ENCODE measurements at places on chromosomes 5 and 9.

DNA sequence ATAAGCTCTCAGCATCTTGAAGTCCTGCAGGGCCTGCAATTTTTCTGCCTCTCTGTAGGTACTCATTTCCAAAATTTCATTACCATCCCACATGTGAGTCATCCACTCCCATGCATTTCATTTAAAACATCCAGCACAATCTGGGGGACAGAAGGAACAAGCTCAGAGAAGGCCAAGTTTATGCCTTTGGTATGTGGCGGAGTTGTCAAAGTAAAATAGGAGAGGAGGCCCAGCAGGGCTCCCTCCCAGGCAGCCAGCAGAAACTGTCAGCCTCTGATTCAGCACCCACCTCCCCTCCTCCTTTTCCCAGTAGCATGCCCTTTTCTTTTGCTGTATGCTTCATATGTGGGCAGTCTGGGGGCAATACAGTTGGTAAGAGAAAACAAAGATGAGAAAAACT, 126.4 kb upstream of the ZNF366 start:
- H3K27me3 ChIP-seq = no peaks in the 10 kb centered on the region
- DNase-seq = no peak
- H3K27ac ChIP-seq = no peak overlapping the region
- H3K4me3 ChIP-seq = no peak overlapping the region
- no peaks in the 10 kb centered on the region for H3K36me3 ChIP-seq
- no peaks in the 10 kb centered on the region for H3K4me1 ChIP-seq

DNA sequence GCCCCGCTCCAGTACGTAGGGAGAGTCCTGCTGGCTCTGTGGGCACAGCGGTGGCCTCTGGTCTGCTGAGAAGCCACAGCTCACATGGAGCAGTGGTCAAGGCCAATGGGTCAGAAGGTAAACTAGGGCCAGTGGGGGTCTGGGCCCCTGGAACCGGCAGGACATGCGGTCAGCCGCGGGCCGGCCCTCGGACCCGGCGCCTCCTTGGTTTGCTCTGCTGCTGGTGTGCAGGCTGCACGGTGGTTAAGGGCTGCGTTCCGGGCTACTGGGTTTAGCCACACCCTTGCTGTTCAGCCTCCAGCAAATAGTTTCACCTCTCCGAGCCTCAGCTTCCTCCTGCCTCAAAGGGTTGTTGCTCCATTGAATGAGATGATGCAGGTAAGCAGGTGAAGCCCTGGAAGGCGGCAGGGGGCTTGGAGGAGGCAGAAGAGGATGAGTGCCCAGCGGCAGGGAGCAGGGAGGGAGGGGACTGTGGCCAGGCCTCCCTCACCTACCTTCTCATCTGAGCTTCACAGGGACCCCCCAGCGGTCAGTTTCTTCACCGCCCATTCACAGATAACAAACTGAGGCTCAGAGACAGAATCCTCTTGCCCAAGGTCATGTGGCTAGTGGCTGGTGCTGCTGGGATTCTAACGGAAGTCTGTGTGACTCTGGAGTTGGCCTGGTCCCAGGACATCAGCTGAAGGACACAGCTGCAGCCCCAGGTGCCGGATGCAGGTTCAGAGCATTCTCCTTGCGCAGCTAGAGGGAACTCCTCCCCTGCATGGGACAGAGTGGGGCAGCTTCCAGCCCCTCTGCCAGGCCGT, 3.7 kb upstream of the COL5A1 start:
- no peaks in the 10 kb centered on the region for H3K36me3 ChIP-seq
- no peak overlapping the region for H3K27ac ChIP-seq
- H3K27me3 ChIP-seq = no peaks in the 10 kb centered on the region
- no peak overlapping the region for H3K4me3 ChIP-seq
- DNase-seq = no peak

DNA sequence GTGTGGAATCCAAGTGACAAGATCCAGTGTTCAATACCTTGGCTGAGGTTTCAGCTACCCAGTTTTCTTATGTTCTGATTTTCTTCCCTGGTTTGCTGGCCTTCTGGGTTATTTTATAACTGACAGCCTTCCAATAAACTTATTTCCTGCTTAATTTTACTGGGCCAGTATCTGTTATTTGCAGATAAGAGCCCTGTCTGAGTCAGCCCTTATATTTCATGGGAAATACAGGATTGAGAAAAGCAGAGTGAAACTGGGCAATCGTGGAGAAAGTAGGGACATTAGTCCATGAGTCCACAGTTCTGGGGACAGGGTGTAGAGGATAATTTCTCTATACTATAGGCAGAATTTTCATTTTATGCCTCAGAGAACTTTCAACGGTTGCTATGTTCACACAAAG, 32.3 kb downstream of the TMEM167A start:
- no peak for DNase-seq
- H3K4me3 ChIP-seq = no peak overlapping the region
- no peaks in the 10 kb centered on the region for H3K36me3 ChIP-seq
- H3K4me1 ChIP-seq = no peaks in the 10 kb centered on the region

GRCh38 chr5:136006164-136006563, 22.6 kb upstream of the TGFBI start:
- H3K36me3 ChIP-seq = no peaks in the 10 kb centered on the region
- H3K4me3 ChIP-seq = no peak overlapping the region
- no peaks in the 10 kb centered on the region for H3K27me3 ChIP-seq
- no peak overlapping the region for H3K27ac ChIP-seq
- no peak for DNase-seq

GRCh38 chr5:33474931-33475499, 34.2 kb downstream of the TARS1 start:
- H3K36me3 ChIP-seq = peaks cover 12% of the 10 kb centered on the region
- H3K27ac ChIP-seq = no peak overlapping the region
- no peak overlapping the region for H3K4me3 ChIP-seq
- DNase-seq = no peak
- no peaks in the 10 kb centered on the region for H3K4me1 ChIP-seq

DNA sequence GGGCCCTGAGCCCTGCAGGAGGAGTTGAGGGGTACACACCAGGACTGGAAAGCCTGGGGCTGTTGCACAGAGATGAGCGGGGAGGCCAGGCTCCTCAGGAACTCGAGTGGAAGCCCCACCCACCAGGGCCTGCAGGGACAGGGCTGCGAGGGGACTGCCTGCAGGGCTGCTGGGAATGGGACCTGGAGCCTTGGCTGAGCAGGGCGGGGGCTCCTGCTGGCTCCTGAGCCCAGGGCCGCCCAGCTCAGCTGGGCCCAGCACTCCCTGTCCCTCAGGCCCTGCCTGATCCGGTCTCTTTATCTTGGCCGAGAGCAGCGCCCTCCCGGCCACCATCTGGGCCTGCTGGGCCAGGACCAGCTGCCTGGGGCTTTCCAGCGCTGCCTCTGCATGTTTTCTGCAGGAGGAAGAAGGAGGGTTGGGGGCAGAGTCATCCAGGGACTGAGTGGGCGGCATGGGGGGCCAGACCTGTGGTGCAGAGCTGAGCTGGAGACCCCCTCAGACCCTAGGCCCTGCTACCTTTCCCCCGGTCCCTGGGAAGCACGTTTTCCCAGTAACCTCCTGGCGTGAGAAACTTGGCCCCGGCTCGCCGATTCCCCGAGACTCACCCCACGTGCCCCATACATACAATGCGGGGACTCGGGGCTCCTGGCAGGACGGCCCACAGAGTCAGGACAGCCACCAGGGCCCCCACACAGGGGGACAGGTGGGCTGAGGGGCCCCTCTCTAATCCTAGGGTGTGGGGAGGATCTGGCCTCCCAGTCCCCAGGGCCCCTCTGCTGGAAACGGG, 9.4 kb downstream of the LCN12 start:
- H3K4me1 ChIP-seq = no peaks in the 10 kb centered on the region
- no peaks in the 10 kb centered on the region for H3K27me3 ChIP-seq
- H3K4me3 ChIP-seq = no peak overlapping the region
- no peak for DNase-seq
- H3K27ac ChIP-seq = no peak overlapping the region

DNA sequence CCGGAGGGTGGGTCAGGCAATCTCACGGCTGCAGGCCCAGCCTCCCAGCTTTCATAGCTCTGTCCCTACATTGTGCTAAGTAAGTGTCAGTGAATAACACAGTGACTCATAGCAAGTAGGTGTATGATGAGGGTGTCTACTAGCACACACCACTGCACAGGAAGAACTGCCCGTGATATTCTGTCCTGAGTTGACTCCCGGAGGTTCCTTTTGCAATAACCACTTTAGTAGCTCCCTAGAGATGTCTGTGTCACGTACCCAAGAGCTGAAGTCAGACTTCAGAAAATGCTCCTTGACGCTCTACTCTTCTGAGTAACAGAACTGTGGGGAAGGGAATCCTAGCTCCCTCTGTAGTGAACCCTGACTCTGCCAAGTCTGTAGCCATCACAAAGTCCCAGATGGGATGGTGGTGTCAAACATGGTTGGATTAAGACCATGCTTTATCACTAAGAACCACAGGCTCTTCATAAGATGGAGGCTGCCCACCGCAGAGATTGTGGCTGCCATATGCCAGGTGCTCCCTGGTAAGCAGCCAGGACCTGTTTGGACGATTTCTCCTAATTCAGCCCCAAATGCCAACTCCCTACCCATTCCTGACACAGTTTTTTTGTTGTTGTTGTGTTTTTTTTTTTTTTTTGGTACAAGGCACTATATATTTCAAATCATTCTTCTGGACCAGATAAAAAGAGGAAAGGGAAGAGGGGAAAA, 352.6 kb upstream of the PANK3 start:
- H3K36me3 ChIP-seq = no peaks in the 10 kb centered on the region
- H3K4me1 ChIP-seq = peaks cover 8% of the 10 kb centered on the region
- peak; percentile 51 for DNase-seq
- no peak overlapping the region for H3K27ac ChIP-seq
- no peak overlapping the region for H3K4me3 ChIP-seq
